ENCODE measurements at places on chromosomes 1 and 21.

DNA sequence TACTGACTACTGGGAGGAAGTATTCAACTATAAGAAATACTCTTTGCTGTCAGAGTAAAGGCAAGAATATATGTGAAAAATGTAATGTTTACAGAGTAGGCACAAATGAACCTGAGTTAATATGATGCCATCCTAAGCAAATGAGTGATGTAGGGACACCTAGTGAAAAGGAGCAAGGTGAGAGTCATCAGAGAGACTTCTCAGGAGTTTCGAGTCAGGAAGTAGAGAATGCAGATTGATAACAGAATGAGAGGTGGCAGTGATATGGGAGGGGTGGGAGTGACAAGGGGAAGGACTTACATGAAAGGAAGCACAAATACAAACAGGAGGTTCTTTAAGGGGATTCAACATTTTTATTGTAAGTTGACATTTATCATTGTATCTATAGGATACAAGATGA lies 10.2 kb downstream of the PRCC start:
- DNase-seq, result no peak

GRCh38 chr21:43827015-43827611 lies 37.7 kb downstream of the RRP1 start:
- peak; percentile 80 for DNase-seq

GRCh38 chr1:60068393-60069045 lies 5.1 kb downstream of the C1orf87 start:
- peak; percentile 93 for DNase-seq

DNA sequence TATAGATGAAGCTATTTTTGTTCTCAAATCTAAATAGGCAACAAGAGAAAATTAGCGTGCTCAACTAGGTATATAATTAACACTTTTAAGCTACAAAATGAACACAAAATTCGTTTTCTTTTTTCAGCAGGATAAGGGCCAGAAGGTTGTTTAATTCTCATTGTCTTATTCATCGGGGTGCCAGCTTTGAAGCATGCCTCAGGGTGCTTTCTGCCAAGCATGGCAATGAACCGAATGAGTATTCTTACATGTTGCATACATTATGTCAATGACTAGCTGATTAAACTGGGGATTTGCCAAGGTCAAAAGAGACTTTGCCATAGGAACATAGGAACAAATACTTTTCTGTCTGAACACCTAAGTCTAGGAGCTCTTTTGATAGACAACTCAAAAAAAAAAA lies 102.0 kb upstream of the MAP1LC3C start:
- no peak for DNase-seq

DNA sequence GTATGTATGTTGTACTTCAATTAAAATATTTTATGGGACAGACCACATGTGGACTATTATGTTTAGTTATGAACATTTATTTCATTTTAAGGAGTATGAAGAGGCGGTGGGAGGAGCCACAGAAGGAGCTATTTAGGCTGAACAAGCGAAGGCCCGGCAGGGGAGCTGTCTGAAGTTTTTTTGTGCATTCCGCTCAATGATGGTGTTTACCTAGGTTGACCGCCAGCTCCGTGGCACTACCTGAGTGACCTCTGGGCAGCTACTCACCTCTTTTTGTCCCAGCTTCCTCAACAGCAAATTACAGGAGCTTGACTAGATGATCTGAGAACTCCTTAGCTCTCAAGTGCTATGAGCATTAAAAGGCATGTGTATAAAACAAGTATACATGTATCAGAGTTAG lies 32.7 kb upstream of the C1orf198 start:
- DNase-seq, result no peak

DNA sequence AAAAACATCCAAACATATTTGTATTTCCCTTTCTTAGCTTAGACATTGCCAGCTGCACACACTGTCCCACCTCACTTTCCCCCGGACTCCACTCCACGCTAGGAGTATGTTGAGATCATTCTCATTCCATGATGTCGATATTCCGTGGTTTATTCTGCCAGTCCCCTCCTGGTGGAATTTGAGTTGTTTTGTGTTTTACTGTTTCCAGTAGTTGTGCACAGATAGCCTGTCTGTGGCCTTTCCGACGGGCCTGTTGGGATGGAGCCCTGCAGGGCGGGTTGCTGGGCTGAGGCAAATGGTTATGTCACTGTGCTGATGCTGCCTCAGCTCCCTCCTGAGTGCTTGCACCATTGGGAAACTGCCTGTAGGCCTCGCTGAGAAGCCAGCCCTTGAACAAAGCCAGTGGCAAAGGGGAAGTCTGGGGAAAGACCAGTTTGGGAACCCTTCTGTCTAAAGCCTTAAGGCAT lies 12.8 kb downstream of the TRAPPC10 start:
- peak; percentile 60 for DNase-seq

DNA sequence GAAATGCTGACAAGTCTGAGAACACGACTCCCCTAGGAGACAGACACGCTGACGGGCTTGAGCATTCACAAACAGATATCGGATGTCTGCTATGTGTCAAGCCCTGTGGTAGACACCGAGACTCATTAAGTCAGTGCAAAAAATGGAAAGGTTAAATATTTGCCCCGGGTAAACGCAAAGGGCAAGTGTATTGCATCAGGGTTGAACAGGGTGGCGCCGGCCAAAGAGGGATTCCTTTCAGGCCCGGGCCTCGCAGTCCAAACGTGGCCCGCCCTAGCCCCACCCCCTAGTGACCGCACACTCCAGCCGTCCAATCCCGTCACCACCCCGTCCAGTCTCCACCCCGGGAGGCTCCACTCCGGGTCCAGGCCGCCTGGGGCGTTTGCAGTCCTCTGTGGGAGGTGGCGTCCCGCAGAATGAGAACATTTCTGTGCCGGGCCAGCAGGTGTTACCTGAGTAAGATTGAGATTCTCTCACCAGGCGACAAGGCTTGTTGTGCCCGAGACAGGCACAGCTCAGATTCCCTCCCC lies 16.3 kb upstream of the TMEM9 start:
- DNase-seq, result peak; percentile 92

DNA sequence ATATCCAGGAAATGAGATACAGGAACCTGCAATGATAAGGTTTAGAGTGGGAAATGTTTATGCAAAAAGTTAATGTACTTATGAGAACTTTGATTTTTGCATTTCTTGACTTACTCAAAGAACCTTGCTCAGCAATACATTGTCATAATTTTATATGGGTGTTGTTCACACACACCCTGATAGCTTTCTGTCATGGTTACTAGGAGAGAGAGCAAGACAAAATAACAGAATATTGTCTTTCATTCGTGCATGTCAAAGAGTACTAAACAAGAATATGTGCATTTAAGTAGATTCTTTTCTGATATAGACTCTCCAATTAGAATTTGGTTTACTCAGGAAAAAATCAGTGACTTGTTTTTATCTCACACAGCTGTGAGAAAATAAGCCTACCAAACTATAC lies 27.5 kb upstream of the KCNA3 start:
- no peak for DNase-seq

- DNase-seq, result no peak
These were observed 1.4 kb upstream of the PIK3R3 start for GRCh38 chr1:46133781-46134350.

- DNase-seq, result peak; percentile 60
These were observed 8.7 kb upstream of the SLX9 start for GRCh38 chr21:44931137-44931500.

- peak; percentile 74 for DNase-seq
These were observed 80.1 kb downstream of the HMGB4 start for GRCh38 chr1:33943978-33944377.

DNA sequence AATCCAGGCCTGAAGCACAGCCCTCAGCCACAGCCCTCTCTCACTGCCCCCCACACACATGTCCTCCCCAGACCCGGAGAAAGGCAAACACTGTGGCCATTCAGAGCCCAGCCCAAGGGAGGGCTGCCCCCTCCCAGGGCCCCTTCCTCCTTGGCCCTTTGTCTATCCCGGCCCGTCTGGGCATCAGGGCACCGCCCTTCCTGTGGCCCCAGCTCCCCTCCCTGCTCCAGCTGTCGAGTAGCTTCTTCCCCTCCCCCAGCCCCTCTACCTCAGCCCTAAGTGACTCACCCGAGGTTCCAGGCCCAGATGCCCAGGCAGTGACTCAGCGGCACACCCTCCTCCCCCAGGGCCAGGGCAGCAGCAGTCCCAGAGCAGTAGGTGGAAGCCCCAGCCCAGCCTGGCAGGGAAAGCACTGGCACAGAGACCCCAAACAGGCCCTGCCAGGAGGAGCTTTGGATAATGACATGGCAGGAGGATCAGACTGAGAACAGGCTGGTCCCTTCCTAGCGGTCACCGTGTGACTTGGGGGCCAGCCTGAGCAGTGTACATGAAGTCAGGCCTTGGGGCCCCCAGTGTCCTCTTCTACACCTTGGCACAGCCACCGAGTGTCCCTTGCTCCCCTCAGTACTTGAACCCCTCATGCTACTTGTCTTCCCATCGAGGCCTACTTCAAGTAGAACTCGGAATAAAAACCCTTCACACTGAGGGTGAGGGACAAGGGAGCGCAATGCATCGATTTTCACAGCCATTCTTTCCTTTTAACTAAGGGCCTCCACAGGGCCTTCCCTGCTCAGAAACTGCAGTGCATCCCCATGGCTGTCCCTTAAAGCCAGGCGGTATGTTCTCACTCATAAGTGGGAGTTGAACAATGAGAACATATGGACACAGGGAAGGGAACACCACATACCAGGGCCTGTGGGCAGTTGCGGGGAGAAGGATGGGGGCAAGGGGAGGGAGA lies 1.0 kb upstream of the S100A2 start:
- DNase-seq, result peak; percentile 99

Measured in fibroblast of skin of scalp (primary cell).